ENCODE measurements at places on chromosomes 5 and 9. TPM values are rescaled to one million over a fixed set of nuclear protein-coding genes. Genes with fewer than 3 reads are reported as not detected.

DNA sequence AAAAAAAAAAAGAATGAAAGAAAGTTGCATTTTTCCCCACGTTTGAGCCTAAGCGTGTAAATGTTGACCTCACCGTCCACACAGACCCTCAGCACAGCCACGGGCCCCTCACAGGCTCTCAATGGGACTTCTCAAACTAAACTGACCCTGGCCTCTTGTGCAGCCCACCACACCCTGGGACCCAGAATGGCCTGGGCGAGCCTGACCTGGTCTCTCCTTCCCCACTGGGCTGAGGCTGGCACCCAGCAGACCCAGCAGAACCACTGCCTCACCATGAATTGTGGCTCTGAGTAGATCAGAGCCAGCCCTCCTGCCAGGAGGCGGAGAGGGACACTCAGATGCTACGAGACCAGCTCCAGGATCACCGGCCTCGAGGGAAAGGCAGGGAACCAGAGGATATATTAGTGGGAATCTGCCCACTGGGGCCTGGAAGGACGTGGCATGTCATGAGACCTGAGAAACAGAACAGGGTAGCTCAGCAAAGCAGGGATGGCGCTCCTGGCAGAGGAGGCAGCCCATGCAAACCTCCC, 124.4 kb downstream of the ZNF354C start:
- DNase-seq = no peak

DNA sequence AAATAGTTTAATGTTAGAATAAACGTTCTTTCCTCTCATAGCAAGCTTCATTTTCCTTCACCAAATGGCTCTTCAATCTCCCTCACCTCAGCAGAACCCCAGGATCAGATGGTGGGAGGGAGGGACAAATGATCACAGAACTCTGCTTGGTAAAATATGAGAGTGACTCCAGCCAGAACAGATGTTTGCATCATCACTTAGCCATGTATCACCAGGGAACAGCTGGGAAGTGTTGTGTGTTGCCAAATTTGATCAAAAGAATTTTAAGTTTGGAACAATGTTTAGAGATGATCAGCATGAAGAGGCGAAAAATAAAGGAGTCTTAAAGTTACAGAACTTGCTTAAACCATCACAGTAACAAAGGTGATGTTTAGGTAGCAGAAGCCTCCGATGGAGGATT, 115.7 kb downstream of the FRMD3 start:
- DNase-seq = no peak

Gene IFNA8
- not detected for total RNA-seq

DNA sequence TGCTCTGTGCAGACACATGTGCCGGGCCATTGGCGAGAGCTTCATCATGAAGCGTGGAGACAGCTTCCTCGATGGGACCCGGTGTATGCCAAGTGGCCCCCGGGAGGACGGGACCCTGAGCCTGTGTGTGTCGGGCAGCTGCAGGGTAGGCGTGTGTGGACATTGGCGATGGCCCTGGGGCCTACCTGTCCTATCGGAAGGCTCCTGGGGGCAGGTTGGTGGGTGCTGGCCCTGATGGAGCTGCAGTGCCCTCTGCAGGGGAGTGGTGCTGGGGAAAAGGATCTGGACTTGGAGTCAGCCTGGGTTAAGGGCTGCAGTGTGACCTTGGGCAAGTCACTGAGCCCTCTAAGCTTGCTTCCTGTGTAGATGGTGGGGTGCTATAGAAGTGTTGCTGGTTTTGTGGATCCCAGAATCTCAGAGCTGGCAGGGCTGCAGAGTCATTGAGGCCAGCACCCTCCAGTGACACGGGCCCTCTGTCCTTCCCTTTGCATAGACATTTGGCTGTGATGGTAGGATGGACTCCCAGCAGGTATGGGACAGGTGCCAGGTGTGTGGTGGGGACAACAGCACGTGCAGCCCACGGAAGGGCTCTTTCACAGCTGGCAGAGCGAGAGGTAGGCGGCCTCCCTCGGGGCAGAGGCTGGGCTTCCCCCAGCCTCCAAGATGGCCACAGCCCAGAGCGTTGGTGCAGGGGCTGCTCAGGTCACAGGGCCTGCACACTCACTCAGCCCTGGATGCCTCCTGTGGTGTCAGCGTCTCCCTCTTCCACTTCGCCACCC, 15.8 kb downstream of the ADAMTS13 start:
- DNase-seq = no peak

Gene GADD45G
- 24.3 TPM for total RNA-seq

DNA sequence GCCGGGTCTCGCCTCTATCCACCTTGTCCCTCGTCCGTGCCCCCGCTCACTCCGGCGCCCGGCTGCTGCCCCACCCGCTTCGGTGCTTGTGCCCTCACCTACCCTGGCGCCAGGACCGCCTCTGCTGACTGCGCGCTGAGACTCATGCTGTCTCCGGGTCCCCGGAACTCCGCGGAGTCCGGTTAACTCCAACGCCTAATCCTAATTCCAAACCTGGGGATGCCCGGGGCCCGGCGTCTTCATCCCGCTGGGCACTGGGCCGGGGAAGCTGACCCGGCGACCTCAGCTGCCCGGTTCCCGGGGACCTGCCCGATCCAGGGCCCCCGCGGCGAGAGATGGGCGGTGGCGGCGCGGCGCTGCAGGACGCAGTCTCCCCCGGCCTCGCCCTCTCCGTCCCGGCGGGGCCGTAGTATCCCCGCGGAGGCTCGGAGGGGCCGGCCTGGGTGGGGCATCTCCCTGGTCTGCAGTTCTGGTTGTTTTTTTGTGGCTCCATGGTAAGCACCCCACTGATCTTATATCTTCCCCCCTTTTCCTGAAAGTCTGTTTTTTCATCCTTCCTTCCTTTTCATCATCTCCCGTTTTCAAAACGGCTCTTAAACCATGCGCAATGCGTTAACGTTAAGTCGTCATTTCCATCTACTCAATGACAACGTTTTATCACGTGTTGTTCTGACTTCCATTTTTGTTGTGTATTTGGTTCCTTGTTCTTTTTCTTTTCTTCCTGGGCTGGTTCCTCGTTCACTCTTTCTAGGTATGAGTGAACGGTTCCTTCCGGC, 41.1 kb upstream of the PLEKHG4B start:
- no peak for DNase-seq

Gene PCDHGA6
- 4.0 TPM for total RNA-seq

DNA sequence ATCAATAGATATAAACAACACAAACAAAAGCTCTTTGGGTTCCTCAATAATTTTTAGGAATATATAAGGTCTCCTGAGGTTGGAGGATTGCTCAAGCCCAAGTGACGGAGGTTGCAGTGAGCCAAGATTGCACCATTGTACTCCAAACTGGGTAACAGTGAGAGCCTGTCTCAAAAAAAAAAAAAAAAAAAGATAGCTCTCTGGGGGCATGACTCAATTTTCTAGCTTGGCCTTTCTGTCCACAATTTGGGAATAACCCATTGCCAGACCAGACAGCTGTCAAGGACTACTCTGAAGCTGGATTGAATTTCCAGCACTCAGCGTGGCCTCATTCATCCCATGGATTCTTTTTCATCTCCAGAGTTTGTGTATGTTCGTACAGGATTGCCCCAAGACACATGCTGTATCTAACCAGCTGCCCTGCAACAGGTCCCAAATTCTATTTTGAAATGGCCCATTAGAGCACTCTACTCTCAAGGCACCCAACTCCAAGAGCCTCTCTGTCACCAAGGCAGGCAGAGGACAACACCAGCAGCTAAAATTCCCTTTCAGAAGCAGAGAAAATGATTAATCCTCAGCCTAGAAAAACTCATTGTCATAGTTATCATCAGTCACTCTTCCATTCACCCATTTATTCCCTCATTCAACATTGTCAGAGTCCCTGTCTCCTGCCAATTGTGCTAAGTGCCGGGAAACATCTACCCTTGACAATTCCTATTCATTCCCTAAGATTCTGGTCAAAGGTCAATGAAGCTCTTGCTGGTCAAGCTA, 8.7 kb downstream of the FAM193B start:
- DNase-seq = peak; percentile 64

GRCh38 chr5:123098767-123099513, 9.9 kb downstream of the PRDM6 start:
- DNase-seq = no peak

GRCh38 chr9:113918697-113919350, 42.7 kb downstream of the ZNF618 start:
- no peak for DNase-seq

- no peak for DNase-seq
Measured at GRCh38 chr9:117076571-117077290, 338.1 kb downstream of the ASTN2 start.

DNA sequence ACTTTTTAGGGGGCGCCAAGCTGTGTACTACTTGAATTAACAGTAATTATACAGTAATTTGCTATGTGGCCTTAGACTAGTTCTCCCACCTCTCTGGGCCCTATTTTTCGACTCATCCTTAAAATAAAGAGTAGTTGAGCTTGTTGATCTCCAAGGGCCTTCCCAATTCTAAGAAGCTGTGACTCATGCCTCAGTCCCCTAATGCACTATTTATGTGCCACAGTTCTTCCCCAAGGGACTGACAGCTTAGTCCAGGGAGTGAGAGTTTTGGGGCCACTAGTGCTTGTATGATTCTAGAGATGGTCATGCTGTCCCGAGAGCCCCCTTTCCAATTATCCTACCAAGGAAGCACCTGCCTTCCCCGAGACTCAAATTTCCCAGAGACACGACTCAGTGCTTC, 149.7 kb downstream of the PAPPA start:
- DNase-seq = no peak

Gene TMEM232
- 6.4 TPM for total RNA-seq

- no peak for DNase-seq
Measured at GRCh38 chr5:76747706-76748105, 31.8 kb downstream of the F2R start.

Gene SRD5A1
- 7.0 TPM for total RNA-seq

Gene HINT1
- total RNA-seq = 217 TPM

- DNase-seq = no peak
Measured at GRCh38 chr5:16992444-16992843, 56.4 kb upstream of the MYO10 start.

DNA sequence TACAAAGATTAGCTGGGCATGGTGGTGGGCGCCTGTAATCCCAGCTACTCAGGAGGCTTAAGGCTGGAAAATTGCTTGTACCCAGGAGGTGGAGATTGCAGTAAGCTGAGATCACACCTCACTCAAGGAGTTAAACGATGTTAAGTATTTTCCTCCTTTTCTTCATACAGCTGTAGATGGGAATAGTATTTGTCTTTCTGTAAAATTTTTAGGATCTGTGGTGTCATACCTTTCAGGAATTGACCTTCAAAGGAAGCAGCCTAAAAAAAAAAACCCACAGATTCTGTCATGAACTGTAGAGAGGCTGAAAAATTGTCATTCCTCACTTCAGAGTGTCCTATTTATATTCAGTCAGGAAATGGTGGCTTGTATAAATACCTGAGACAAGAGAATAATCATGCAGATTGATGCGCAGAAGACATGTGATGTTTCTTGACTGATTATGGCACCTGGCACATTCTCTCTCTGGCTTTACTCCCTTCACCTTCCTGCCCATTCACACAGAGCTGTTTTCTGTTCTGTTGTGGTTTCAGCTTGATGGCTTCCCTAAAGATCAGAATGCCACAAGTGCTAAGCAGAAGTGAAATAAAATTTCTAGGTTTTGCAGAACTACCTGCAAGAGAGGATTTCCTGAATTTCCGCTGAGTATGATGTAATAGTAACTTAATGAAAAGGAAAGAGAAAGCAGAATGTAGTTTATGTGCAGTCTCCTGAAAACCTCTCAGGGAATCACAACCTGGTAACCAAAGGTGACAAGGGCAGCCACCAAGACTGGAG, 3.8 kb downstream of the IFNA1 start:
- no peak for DNase-seq

DNA sequence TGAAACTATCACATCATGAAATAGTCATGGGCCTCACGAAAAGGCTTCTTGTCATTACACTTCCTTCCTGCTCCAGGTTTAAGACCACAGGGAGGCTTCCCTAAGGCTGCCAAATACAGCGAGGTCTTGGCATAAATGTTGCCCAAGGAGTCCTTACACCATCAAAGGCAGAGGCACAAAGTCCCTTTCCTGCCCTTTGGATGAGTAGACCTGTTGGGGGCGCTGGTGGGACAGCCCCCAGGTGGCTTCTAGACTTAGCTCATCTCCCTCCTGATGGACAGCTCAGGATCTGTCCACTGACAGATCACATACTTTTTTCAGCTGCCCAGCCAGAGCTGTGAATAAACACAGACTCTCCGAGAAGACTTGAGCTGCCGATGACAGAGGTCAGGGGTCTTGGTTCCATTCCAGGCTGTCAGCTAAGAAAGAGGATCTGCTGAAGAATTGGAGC, 15.5 kb upstream of the MEGF9 start:
- DNase-seq = no peak

Gene ANKRD34B
- total RNA-seq = not detected

- no peak for DNase-seq
Measured at GRCh38 chr5:96101358-96102089, 139.9 kb upstream of the ELL2 start.

- DNase-seq = no peak
Measured at GRCh38 chr9:122986010-122986409, 45.2 kb downstream of the RABGAP1 start.

Gene CTXN3
- not detected for total RNA-seq

DNA sequence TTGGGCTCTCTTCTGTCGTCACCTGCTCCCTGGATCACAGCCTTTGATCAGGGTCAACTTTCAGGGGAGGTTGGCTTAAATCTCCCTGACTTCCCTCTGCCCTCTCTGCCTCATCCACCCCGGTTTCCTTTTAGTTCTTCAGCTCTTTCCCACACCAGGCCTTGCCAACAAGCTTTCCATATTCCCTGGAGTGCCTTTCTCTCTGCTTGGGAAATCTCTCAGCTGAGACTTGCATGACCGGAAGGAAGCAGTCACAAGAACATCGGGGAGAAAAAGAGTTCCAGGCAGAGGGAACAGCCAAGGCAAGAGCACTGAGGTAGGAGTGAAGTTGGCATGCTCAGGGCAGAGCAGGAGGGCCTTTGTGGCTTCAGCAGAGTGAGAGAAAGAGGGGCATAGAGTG, 88.4 kb upstream of the HSPA9 start:
- DNase-seq = no peak

Gene DOLPP1
- total RNA-seq = 5.6 TPM

DNA sequence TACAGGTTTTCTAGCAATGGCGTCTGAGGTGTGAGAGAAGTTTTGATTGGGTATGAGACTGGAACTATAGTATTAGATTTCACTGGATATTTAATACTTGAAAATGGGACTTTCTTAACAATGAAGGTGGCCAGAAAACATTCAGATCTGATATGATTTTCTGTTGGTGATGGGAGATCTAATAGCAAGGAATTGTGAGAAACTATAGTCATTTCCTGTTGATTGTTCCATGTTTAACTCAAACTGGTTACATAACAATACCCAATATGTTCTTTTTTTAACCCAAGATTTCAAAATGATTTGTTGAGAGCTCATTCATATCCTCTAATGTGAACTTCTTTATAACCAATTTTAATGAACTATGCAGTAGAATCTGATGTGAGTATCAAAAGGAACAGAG, 793.2 kb upstream of the RGMB start:
- no peak for DNase-seq

Gene CCDC183
- 0.64 TPM for total RNA-seq

DNA sequence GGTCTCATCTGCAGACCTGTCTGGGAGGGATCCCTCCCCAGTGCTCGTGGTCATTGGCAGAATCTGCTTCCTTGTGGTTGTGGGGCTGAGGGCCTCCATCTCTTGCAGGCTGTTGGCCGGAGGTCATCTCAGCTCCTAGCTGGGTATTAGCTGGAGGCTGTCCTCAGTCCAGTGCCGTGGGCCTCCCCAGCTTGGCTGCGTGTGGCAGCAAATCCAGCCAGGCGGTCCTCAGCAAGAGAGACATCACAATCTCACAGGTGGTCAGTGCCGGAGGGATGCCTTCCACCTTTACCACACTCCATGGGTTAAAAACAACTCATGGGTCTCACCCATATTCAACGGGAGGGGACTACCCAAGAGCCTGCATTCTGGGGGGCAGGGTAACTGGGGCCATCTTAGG, 155.5 kb downstream of the RXRA start:
- DNase-seq = no peak

Measured in breast epithelium (tissue), 4 donors.